ENCODE measurements at places on chromosomes 6 and 20. TPM values are rescaled to one million over a fixed set of nuclear protein-coding genes. Genes with fewer than 3 reads are reported as not detected.
A peak's percentile ranks its signal among the peaks of the same experiment; 100 is the strongest.

GRCh38 chr6:167115054-167115453 lies 7.8 kb upstream of the CCR6 start:
- ATAC-seq, result no peak

Gene SEMG1
- total RNA-seq, result not detected

- ATAC-seq, result no peak
These were observed 35.1 kb upstream of the SMIM8 start for GRCh38 chr6:87287251-87287650.

DNA sequence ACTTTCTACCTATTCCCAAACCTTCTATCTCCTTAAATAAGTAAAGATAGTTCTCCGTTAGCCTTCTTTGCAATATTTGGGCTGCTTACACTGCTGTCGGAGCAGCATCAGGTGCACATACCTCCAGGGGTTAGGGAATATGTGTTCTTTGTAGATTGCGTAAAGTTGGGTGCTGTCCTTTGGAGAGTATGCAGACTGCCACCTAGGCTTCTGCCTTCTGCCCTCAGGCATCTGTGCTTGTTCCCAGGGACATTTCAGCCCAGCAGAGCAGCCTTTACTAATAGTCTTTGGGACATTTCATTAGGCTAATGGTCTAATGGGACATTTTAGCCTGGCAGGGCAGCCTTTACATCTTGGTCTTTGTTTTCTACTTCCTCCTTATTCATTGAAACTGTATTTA lies 260.6 kb downstream of the TPBG start:
- ATAC-seq, result no peak

- ATAC-seq, result no peak
These were observed 45.5 kb downstream of the CEP43 start for GRCh38 chr6:167044696-167045095.

DNA sequence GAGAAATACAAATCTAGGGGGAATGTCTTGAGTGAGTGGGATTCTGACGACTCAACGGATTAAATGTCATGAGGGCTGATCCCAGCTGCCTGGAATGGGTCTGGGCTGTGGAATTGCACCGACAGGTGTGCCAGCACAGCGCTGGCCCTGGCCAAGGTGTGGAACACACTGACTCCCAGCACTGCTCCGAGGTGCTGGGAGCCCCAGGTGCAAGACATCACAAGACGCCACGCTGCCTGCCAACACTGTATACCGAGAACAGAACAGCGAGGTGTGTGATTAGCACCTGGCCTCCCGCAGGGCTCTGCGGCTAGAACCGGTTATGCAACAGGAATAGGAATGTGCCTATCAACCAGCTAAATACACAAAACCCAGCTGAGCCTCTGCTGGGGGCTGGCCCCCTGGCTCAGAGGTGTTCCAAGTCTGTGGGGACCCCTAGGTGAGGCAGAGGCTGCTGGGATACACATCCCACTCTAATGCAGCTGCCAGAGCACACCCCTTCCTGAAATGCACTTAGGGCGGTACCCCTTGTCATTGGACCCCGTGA lies 24.8 kb upstream of the APMAP start:
- ATAC-seq, result no peak

- peak; percentile 37 for ATAC-seq
These were observed 2.9 kb upstream of the OLIG3 start for GRCh38 chr6:137496909-137497720.

Gene SAMD5
- total RNA-seq, result 6.5 TPM

DNA sequence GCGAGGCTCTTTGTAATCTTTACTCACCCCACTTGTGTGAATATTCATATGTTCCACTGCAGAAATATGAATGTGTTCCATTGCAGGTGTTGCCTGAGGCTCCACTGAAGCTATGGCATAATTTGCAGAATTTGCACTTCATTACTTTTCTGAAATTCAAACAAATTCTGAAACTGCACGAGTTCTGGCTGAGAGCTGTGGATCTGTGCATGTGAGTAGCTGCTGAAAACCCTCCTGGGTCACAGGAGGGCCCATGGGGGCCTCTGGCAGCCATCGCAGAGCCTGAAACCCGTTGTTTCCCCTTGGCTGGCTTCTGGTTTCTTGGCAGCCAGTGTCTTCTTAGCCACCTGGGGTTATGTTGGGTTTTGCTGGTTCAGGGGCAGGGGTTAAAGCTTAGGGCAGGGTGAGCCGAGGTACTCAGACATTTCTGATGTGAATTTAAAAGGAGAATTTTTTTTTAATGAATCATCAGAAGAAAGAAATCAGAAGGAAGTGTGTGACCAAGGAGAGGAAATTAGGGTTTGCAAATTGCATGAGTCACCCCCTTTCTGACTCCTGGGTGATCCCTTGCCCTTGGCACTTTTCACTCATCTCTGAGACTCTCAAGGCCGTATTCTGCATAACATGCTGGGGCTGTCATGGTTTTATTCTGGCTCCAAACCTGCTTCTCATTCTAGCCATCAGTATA lies 40.6 kb downstream of the TOX2 start:
- ATAC-seq, result peak; percentile 88

DNA sequence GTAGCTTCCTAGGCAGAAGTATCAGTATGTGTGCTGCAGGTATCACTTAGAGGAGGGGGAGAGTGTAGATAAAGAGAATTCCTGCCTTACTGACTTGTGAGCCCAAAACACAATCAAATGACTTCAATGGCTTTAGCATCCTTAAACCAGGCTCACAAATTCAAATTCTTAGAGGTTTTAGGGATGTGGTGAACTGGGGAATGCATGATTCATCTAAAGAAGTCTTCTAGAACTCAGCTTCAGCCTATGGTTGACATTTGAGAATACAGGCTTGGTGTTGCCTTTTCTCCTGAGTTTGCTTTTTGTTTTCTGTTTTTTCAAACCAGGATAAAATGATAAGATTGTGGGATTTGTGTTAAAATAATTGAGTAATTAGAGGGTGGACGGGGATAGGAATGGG lies 14.4 kb downstream of the SNRPC start:
- no peak for ATAC-seq

GRCh38 chr6:118864341-118865099 lies 29.4 kb upstream of the ASF1A start:
- no peak for ATAC-seq

GRCh38 chr6:70673054-70673453 lies 5.4 kb downstream of the SMAP1 start:
- ATAC-seq, result no peak
